Right atrium auricular region (tissue), 2 donors: ENCODE measurements at places on chromosomes 7 and 10.
A peak's percentile ranks its signal among the peaks of the same experiment; 100 is the strongest.

GRCh38 chr7:134619627-134620331 is 26.9 kb upstream of the BPGM start:
- no peaks in the 10 kb centered on the region for H3K36me3 ChIP-seq
- no peak overlapping the region for H3K4me3 ChIP-seq
- H3K27ac ChIP-seq: no peak overlapping the region
- DNase-seq: no peak

GRCh38 chr10:131266936-131267813 is 44.3 kb downstream of the TCERG1L start:
- no peaks in the 10 kb centered on the region for H3K36me3 ChIP-seq
- no peak for DNase-seq
- H3K4me1 ChIP-seq: no peaks in the 10 kb centered on the region
- no peak overlapping the region for H3K4me3 ChIP-seq
- no peak overlapping the region for H3K27ac ChIP-seq
- no peaks in the 10 kb centered on the region for H3K27me3 ChIP-seq

- H3K27me3 ChIP-seq: no peaks in the 10 kb centered on the region
- no peaks in the 10 kb centered on the region for H3K4me1 ChIP-seq
- H3K4me3 ChIP-seq: no peak overlapping the region
- DNase-seq: no peak
- H3K36me3 ChIP-seq: no peaks in the 10 kb centered on the region
These were observed 79.9 kb upstream of the SMIM30 start for GRCh38 chr7:113198226-113198625.

DNA sequence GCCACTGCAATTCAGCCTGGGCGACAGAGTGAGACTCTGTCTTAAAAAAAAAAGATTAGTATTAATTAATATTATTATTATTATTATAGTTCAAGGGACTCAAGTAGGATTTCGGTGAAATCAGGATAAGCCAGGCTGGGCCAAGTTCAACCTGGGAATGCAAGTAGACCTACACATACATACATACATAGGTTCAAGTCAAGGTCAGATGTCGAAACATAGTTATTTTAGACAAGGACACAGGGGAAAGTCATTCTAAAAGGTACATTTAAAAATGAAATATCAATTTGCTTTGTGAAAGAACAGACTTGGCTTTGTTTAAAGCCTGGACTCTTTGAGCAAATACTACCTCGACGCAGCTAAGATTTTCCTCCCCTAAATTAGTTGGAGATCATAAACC is 149.3 kb downstream of the RNF133 start:
- H3K36me3 ChIP-seq: no peaks in the 10 kb centered on the region
- no peak for DNase-seq
- H3K4me1 ChIP-seq: no peaks in the 10 kb centered on the region
- no peak overlapping the region for H3K4me3 ChIP-seq
- H3K27ac ChIP-seq: no peak overlapping the region

DNA sequence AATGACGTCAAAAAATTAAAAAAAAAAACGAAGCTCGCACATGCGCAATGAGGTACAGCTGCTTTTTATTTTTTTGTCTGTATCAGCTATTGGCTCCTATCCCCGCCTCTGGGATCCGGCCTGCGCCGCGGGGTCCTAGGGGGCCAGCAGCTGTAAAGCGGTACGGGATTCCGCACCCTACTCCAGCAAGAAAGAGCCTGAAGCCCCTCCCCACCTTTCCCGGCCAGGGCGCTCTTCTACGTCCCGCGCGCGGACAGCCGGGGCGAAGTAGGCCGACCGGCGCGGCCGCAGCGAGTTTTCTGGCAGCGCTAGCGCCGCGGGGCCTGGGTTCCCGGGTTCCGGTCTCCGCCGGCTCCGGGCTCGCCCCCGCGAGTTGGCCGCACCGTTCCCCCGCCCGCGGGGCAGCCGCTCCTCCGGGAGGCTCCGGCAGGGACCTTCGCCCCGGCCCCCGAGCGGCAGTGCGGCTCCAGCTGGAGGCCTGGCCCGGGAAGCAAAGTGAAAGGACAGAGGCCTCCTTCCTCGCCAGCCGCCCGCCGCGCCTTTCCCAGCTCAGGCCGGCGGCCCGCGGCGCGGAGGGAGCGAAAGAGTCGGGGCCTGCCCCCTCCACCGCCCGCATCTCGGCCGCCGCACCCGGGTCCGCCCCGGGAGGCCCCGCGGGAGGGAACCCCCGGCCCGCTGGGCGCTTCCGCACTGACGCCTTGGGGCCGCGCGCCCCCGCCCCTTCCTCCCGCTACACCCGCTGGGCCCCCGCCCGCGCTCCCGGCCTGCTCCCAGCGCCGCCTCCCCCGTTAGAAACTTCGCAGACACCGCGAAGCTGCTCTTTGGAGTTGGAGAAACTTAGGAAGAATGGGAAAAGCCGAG is 4.7 kb upstream of the SPAG6 start:
- peak; percentile 72 for DNase-seq
- H3K27ac ChIP-seq: peak overlapping the region; percentile 93
- H3K4me3 ChIP-seq: peak overlapping the region; percentile 85
- H3K36me3 ChIP-seq: no peaks in the 10 kb centered on the region
- peaks cover 37% of the 10 kb centered on the region for H3K4me1 ChIP-seq

- no peak for DNase-seq
- no peaks in the 10 kb centered on the region for H3K36me3 ChIP-seq
- H3K27me3 ChIP-seq: no peaks in the 10 kb centered on the region
- no peak overlapping the region for H3K27ac ChIP-seq
- H3K4me3 ChIP-seq: no peak overlapping the region
These were observed 253.6 kb upstream of the PHF14 start for GRCh38 chr7:10720042-10720441.
